ENCODE measurements at places on chromosomes 3 and 15. TPM values are rescaled to one million over a fixed set of nuclear protein-coding genes. Genes with fewer than 3 reads are reported as not detected.

MOBP gene
- 0.14 TPM for total RNA-seq

PLSCR5 gene
- total RNA-seq: not detected

SLC2A2 gene
- not detected for total RNA-seq

TFDP2 gene
- total RNA-seq: 36.7 TPM

GPR15 gene
- 10.5 TPM for total RNA-seq

CMC1 gene
- 23.5 TPM for total RNA-seq
